ENCODE measurements at places on chromosomes 6 and 20.
A peak's percentile ranks its signal among the peaks of the same experiment; 100 is the strongest.

GRCh38 chr6:16503970-16504415, 257.3 kb downstream of the ATXN1 start:
- DNase-seq: no peak

DNA sequence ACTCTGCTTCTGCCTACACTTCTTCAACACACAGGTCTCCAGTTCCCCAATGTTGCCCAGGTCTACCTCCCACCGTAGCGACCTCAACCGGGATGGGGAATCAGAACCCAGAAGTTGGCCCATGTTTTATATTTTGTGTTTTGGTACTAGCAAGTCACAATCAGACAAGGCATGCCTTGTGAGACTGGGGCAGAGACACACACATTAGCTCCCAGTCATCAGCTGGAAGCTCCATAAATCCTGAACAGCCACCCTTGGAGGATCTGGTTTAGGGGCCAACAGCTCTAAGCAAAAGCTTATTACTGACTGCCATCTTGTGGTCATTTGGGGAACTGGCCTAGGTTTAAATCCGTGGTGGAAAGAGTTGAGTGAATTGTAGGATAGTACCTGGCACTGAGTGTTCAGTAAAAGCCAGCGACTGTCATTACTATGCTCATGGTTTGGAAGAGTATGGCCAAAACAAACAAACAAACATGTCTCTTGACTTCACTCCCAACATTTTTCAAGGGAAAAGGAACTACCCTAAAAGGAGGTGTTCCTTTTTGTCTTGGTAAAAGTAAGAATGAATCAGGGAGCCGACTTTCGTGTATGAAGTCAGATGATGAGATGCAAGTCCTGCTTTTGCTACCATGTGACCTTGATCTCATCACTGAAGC, 40.5 kb downstream of the PIM1 start:
- peak; percentile 73 for DNase-seq

DNA sequence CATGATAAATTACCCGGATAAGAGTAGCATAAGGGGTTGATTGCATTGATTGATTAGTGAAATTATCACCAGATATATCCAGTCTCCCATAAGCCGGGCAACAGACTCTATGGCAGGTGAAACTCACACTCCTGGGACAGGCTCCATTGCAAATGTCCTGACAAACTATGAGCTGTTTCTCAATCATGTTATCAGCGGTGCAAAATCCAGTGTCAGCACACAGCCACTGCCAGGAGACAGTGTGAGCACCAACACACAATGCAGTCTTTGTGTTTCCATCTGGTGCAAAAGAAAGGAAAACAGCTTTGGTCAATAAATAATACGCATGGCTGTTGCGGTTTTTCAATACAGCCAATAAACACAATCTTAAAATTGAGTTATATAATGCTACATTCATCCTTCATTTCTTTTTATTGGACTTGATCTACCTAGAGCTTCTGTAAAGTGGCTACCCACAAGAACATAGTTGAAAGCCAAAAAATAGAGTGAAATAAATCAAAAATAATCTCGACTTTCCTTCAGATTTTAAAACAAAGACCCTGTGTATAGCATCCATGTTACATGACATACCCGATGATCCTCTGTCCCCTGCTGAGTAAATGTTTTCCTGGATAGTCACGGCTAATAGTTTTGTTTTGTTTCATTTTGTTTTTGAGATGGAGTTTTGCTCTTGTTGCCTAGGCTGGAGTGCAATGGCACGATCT, 64.3 kb upstream of the AFDN start:
- DNase-seq: no peak

GRCh38 chr6:122751326-122751725, 28.2 kb upstream of the FABP7 start:
- no peak for DNase-seq

- DNase-seq: no peak
Measured at GRCh38 chr6:81401970-81402690, 350.4 kb downstream of the TENT5A start.

GRCh38 chr20:17971300-17972013, 2.6 kb downstream of the MGME1 start:
- no peak for DNase-seq

GRCh38 chr20:44765701-44766347, 20.2 kb downstream of the KCNK15 start:
- no peak for DNase-seq

DNA sequence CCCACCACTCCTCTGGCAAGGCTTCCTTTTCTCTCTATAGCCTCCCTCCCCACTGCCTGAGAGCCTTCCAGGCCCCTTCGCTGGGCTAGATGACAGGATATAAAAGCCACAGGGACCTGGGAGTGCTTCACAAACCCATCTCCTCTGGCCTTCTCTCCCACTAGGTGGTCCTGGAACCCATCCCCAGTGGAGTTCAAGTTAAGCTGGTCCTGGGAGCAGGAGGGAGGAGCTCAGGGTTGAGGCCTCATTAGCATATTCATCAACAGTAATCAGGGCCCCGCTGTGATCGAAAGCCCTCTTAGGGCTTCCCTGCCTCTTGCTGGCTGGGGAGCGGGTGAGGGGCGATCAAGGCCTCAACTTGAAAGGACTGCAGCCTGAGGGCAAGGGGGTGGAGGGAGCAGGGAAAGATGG, 9.1 kb downstream of the EBF4 start:
- no peak for DNase-seq

DNA sequence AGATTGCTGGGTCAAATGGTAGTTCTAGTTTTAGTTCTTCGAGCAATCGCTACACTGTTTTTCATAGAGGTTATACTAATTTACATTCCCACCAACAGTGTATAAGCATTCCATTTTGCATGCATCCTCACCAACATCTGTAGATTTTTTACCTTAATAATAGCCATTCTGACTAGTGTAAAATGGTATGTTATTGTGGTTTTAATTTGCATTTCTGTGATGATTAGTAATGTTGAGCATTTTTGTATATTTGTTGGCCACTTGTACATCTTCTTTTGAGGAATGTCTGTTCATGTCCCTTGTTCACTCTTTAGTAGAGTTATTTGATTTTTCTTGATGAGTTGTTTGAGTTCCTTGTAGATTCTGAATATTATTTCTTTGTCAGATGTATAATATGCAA, 236.2 kb downstream of the GRM1 start:
- no peak for DNase-seq

DNA sequence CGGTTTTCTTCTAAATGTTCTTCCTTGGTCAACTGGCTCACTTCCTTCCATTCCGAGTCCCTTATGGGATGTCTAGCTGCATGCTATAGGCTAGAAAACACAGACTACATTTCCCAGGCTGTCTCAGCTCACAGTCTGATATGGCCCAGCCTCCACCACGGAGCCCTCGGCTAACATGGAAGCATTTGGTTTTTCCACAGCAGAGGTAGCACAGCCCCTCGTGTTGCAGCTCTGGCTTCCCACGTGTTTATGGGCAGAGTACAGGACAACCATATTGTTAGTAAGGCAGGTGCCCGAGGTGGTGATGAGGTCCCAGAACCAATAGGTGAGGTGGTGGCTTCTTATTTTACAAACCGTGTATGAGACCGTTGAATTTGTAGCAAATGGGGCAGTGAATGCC, 8.7 kb downstream of the GPLD1 start:
- DNase-seq: no peak

GRCh38 chr20:51093240-51093763, 70.4 kb upstream of the KCNG1 start:
- no peak for DNase-seq

DNA sequence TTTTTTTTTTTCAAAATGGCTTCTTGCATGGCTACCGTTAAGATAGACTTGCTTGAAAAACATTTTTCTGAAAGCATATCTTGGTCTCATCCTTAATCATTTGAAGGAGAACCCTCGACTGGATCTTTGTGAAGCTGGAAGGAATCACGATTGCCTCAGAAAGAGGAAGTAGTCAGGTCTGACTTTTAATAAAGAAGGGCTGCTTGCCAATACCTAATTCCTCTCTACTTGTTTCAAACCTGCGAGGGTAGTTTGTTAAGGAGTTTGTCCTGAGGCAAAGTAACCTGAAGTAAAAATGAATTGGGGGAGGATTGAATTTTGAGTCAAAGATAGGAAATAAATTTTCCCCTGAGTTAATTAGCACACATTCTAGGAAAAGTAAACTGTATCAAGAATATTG, 288.1 kb upstream of the MAP3K7 start:
- DNase-seq: no peak

DNA sequence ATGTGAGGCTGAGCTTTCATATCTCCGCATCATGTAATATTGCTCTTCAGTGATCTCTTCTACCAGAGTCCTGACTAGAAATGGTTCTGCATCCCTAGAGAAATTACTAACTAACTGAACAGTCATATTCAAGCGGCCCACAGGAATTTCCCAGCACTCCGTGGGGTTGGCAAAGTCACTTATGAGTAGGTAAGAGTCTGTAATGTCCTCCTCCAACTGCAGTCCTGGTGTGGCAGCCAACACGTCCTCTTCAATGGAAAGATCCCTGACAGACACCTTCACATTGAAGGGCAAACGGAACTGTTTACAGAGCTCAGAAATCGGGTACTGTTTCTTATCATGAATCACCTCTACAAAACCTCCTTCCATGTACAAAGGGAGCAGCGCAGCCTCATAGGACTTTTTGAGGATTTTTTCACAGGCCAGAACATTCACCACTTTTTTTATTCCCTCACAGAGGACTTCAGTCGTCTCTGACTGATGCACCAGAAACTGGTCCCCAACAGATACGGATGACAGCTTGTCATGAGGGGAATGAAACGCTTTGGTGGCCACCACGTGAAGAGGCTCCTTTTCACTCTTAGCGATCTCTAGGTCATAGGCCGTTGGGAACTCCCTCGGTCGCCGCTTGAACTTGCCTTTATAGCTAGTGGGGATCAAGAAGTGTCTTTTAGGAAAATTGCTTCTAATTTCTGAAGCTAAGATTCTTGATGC, 87.7 kb downstream of the THEMIS start:
- DNase-seq: no peak

- no peak for DNase-seq
Measured at GRCh38 chr6:30325873-30326525, 728 bp upstream of the TRIM39 start.

GRCh38 chr6:100427452-100427851, 37.3 kb downstream of the SIM1 start:
- DNase-seq: no peak

DNA sequence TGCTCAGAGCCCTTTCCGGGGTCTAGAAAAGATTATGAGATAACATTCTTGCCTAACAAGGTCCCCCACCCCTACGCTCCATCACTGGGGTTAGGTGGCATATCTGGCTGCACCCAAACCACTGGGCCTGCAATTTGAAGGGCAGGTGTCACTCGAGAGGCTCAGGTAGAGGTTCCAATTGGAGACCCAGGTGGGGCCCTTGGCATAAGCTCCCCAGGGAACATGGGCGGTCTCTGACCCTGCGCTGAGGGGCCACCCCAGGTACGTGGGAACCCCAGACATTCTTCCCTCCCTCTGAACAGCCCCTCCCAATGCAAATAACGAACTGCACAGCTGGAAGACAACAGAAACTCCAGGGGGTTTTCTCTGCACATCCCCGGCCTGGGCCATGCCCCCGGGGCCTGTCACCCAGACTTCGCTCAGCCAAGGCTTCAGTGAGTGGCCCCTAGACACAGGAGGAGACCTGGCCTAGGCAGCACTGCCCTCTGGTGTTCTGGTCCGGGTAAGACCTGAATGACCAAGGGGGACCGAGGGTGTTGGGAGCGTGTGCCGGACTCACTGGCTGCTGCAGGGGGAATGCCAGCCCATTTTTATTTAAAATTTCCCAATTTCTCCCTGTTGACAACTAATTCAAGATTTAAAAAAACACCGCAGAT, 47.5 kb downstream of the DSTN start:
- peak; percentile 79 for DNase-seq

- DNase-seq: peak; percentile 79
Measured at GRCh38 chr20:31923388-31924331, 28.2 kb downstream of the PDRG1 start.

DNA sequence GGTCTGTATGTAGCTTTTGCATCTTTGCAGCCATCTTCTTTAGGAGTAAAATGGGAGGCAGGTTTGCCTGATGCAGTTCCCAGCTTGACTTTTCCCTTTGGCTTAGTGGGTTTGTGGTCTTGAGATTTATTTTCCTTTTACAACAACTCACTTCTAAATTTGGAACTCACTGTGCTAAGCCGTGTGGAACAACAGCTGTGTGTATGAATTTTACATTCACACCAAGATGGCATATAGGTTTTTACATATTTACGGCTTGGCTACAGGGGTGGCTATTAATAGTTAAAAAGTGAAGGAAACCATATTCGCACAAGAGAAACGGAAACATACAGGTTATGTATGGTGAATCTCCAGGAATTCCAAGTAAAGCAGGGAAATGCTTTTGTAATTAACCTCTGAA, 2.5 kb downstream of the TTLL2 start:
- DNase-seq: no peak

GRCh38 chr6:83368577-83368976, 62.3 kb downstream of the ME1 start:
- no peak for DNase-seq

DNA sequence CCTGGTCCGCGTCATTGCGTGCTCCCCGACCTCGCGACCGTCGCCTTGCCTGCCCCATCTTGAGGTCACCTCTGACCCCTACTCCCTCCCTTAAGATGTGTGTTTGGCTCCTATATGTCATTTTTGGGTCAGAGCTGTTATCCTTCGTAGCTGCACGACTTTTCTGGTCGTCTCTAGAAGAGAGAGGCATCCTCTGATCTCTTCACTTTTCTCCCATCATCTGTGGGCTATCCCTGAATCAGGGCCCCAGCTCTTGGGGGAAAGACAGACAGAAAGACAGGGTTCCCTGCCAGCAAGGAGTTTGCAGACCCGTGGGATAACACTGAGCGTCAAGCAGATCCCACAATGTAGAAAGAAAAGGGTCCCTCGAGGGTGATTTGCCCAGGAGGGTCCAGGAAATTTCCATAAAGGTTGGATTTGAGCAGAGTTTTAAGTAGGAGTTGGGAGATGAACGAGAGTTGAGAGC, 555 bp downstream of the FAM120B start:
- peak; percentile 45 for DNase-seq

DNA sequence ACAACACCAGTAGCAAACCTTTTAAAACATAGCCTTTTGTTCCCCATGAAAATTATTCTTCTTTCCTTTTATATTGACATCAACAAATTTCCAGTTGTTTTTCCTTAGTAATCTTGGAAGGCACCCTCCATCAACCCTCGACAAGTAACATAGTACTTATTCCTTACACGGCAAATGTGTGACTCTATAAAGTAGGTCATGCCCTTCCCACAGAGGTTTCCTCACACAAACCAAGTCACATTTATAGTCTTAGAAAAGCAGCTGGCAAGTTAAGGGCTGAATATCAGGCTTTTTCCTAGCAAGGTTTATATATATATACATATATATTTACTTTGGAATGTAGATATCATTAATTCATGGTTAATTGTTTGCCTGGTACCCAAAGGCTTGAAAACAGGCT, 371.5 kb downstream of the SYNE1 start:
- no peak for DNase-seq

All from GM13976 (cell line).